Hindlimb muscle (tissue), 1 donor: ENCODE measurements at places on chromosomes 2 and 18. TPM values are rescaled to one million over a fixed set of nuclear protein-coding genes. Genes with fewer than 3 reads are reported as not detected.

- DNase-seq: no peak
Measured at GRCh38 chr18:12838178-12838634, 45.8 kb downstream of the PTPN2 start.

DNA sequence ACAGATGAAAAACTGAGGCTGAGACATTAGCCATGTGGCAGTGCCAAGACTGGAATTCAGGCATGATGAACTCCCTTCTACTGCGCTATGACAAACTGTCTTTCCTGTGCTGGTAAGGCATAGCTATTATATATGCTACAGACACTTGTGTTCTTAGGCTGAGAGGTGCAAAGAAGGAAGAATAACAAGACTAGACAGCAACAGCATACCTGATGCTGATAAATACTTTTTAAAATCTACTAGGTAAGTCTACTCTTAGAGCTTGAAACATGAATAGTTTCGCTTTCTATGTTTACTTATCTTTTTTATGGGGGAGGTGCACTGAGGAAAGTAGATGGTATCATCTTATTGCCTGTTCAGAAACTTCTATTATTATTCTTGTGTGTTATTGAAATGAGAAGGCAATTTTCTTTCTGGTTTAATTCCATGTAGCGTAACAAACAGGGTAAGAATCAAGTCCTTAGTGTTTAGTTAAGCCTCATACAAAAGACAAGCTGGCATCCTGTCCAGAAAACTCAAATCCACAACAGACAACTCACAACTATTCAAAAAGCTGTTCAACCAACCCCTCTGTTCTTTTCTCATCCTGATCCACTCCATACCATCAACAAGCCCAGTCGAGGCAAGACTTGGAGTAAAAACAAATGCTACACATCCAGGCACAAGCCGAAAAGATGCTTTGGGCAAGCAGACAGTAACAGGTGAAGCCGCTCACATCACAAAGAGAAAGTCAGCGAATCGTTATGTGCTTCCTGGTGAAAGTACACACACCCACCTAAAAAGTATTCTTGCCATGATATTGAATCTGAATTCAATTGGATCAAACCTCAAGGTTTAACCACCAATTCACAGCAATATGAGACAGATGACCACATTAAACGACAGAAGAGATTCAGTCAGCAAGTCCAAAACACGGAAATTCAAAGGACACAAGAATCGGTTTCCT, 1.5 kb downstream of the TTC32 start:
- DNase-seq: peak; percentile 9

DNA sequence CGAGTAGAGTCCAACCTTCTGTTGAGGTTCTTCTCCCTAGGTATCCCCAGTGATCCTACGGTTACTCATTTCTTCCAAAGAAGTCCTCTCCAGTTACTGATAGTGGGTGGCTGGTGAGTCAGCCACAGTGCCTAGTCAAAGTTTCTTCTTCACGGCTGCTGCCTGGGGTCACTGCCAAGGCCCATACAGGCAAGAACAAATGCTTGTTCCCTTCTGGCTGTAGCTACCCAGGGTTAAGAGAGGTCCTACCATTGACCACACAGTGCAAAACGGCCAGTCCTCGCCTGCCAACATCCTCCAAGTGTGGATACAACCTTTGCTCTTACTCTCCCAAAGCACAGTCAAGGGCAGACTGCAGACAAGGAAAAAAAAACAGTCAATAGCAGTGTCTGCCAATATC, 2.9 kb upstream of the PTPN4 start:
- no peak for DNase-seq

- no peak for DNase-seq
Measured at GRCh38 chr2:24448797-24449196, 42.3 kb upstream of the NCOA1 start.

- DNase-seq: no peak
Measured at GRCh38 chr2:43852196-43852730, 13.5 kb downstream of the ABCG8 start.

DNA sequence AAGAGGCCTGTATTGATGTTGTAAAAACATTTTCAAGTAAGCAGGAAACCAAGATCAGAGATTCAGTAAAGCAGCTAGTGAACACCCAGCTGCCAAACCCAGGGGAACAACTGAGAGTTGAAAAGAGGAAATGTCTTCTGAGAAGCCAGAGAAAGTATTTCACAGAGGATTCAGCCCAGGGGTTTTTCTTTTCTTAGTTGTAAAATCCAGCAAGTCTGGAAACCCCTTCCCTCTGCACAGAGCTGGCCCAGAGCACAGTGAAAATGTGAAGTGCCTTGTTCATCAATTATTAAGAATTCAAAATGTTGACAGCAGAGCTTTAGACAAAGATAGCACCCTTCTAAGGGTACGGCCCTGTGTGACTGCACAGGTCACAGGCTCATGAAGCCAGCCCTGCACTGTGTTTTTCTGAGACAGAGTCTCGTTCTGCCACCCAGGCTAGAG, 28.4 kb downstream of the AFF3 start:
- DNase-seq: no peak

GRCh38 chr18:22691946-22692710, 241.0 kb upstream of the RBBP8 start:
- DNase-seq: no peak

DNA sequence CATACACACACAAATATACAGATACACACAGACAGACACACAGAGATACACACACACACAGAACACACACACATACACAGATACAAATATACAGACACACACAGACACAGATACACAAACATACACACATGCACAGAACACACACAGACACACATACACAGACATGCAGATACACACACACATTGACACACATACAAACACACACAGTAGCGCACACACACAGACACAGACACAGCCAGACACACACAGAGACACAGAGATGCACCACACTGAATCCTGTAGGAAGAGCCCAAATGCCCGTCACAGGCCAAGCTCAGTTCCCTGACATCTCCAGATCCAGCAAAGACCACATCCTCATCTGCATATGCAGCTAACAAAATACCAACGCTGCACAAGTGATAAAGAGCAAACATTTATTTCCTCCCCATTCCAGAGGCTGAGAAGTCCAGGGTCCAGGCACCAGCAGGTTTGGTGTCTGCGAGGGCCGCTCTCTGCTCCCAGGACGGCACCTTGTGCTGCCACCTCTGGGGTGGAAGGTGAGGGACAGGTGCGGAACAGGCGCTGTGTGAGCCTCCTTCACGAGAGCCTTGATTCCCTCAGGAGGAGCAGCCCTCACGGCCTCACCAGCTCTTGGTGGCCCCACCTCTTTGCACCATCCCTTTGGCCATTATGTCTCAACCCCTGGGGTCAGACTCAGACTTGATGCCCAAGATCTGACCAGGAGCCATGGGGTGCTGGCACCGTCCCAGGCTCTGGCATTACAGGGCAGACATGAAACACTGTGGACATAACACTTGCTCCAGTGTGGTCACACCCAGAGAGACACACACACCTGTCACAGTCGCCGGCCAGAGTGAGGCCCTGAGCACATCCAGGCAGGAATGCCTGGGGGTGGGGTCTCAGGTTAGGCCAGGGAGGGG, 108.7 kb downstream of the NDUFA10 start:
- DNase-seq: no peak

The AGXT gene
- polyA plus RNA-seq: not detected

The SLC23A3 gene
- polyA plus RNA-seq: 1.1 TPM
